ENCODE measurements at places on chromosomes 11 and 22.

DNA sequence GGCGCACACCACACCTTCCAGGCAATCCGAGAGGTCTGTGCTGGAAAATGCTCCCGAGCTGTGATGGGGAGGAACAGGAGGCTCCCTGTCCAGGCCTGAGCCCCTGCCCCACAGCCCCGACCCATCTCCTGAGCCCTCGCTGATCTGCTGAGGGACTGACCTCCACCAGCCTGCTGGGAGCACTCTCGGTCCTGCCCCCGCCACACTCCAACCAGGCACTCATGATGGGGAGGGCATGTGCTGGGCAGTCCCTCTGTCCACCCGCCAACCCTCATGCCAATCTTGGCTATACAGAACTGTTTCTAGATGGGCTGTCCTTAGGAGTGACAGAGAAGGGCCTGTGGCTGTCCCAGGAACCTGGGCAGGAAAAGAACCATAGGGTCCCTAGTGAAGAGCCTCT, 70.8 kb downstream of the TRMU start:
- DNase-seq: no peak

GRCh38 chr11:122100756-122101080, 15.3 kb downstream of the BLID start:
- no peak for DNase-seq

GRCh38 chr11:125167292-125167953, 2.9 kb downstream of the PKNOX2 start:
- no peak for DNase-seq

DNA sequence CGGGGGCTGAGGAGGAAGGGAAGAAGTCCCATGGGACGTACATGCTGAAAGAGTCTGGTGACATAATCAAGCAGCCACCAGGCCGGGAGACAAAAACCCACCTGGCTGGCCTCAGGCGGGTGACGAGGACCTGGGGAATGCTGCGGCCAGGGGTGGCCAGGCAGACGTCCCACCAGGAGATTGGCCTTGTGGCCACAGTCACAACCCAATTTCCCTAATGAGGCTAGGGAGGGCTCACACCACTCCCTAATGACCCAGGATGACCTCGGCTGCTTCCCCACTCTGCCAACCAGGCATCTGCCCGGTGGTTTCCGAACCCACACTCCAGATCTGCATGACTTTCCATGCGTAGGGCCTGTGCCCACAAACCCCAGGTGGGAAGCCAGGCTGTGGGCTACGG, 66.9 kb downstream of the SCUBE1 start:
- no peak for DNase-seq

DNA sequence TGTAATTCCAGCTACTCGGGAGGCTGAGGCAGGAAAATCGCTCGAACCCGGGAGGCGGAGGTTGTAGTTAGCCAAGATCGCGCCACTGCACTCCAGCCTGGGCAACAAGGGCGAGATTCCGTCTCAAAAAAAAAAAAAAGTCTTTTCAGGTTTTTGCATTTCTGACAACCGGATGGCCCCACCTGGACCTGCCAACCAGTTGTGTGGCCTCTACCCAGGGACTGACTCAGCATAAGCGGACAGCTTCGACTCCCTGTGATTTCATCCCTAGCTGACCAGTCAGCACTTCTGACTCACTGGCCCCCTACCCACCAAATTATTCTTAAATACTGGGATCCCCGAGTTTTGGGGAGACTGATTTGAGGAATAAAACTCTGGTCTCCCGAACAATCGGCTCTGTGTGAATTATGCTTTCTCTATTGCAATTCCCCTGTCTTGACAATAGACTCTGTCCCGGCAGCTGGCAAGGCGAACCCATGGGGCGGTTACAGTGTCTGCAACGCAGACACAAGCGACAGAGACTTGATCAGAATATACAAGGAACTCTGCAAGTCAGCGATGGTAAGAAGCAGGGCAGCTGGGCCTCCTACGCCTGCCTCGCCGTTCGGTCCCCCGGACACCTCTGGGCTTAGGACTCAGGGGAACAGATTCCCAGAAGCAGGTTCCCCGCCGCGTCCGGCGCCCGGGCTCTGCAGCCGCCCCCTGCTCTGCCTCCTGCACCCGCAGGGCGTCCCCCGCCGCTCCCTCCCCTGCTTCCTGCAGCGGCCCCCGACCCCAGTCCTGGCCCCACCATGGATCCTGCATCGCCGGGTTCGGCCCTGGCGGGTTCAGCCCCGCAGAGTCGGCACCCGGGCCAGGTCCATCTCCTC, 741 bp upstream of the TALDO1 start:
- DNase-seq: no peak

Measured in stimulated activated CD4-positive, alpha-beta T cell treated with anti-CD3 and anti-CD28 coated beads, Interleukin-1b, Interleukin-23, amount 100 ng/mL, for 24 hours (primary cell).